Astrocyte (in vitro differentiated cells and primary cell): ENCODE measurements at places on chromosomes 11 and 22. TPM values are rescaled to one million over a fixed set of nuclear protein-coding genes. Genes with fewer than 3 reads are reported as not detected.

Gene TP53AIP1
- total RNA-seq: 0.20 TPM in 1 of 2 replicates, not detected in the other

Gene PSMA1
- 152 and 164 TPM in 2 replicates for total RNA-seq

Gene SHISAL1
- total RNA-seq: 0.26 and 0.36 TPM in 2 replicates

Gene CFAP300
- 0.64 and 0.65 TPM in 2 replicates for total RNA-seq

Gene OR8G5
- not detected in 2 replicates for total RNA-seq

Gene COPB1
- total RNA-seq: 223 and 236 TPM in 2 replicates

Gene PTPRCAP
- total RNA-seq: 1.7 and 2.3 TPM in 2 replicates

Gene CDKN1C
- total RNA-seq: 3.8 and 7.5 TPM in 2 replicates

Gene GPHA2
- total RNA-seq: not detected in 2 replicates

Gene SLC35E4
- 3.2 and 4.2 TPM in 2 replicates for total RNA-seq

Gene PRR5L
- total RNA-seq: 55.6 and 56.0 TPM in 2 replicates

Gene ARHGAP20
- total RNA-seq: 0.11 and 0.19 TPM in 2 replicates

Gene PGA5
- 0.79 and 1.4 TPM in 2 replicates for total RNA-seq

Gene TPH1
- total RNA-seq: 0.24 and 0.32 TPM in 2 replicates

Gene OR51B4
- total RNA-seq: not detected in 2 replicates

Gene GGT5
- 0.64 and 0.89 TPM in 2 replicates for total RNA-seq

Gene DGCR2
- total RNA-seq: 48.4 and 49.4 TPM in 2 replicates

Gene HIC2
- total RNA-seq: 20.2 and 21.4 TPM in 2 replicates
